ENCODE measurements at places on chromosomes 12 and 14.

DNA sequence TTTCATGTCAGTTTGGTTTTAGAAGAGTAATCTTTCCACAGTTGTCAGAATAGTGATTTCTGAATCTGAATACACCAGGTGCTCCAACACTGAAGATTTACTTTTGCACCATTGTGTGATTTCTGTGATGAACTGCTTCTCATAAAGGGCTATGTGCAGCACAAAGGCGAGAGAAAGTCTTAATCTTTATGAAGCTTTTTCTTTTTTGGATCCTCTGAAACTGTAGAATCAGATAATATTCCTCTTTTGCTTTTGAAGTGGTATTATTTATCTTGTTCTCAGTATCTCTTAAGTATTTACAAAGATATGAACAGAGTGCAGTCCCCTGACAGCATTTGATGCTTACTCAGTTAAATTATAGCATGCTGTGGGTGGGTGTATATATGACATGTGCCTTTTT lies 207.8 kb downstream of the NAV3 start:
- DNase-seq: no peak

- DNase-seq: no peak
These were observed 48.0 kb downstream of the AKAP6 start for GRCh38 chr14:32377046-32377646.

GRCh38 chr14:105500036-105500725 lies 9.1 kb downstream of the TEDC1 start:
- DNase-seq: no peak

DNA sequence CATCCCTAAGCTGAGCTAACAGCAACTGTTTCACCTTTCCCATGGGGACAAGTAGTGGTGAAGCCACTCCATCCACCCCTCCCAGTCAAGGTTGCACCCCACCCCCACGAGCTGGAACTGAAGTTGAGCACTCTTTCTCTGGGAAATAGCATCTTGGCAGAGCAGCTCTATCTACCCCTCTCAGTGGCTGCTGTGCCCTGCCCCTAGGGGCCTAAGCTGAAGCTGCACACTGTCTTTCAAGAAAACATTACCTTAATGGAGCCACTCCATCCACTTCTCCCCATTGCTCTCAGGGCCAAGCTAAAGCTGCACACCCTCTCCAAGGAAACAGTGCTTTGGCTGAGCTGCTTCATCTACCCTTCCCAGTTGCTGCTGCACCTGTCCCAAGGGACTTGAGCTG lies 170.6 kb upstream of the CCDC196 start:
- no peak for DNase-seq

DNA sequence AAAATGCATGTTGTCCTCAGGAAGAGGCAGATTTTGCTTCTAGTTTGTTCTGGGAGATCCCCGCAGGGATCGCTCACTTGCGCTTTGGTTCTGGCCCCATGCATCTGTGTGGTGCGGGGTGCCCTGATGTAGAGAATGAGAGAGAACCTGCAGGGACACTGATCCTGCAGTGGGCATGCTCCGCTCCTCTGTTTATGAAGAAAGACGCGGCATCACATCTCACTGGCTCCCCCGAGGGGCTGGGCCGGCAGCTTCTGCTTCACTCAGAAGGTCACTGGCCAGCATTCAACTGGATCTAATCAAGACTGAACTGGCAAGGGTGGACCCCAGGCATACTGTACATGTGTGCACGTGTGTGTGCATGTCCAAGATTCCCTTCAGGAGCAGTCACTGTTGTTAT lies 164.2 kb downstream of the CALM1 start:
- DNase-seq: no peak

DNA sequence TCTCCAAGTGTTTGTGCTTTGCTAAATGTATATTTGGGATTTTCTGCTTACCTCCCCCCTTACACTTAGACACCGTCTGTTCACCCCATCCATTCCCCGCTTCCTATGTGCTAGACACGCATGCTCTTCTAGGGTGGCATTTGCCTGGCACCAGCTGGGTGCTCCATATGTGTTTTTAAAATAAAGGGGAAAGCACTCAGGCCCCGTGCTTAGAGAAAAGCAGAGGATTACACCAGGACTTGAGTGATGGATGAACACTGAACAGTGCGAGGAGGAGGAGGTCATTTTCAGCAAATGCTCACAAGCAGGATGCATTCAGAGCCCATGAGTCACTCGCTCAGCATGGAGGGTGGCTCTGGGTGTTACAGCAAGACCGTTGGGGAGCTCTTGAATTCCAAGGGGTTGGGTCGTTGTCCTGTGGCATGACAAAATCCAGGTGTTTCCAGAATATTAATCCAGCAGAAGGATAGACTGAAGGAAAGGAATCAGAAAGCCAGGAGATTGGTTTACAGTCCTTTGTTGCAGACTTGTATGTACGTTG lies 2.9 kb upstream of the BDKRB1 start:
- peak; percentile 39 for DNase-seq

- DNase-seq: peak; percentile 52
These were observed 1183.7 kb upstream of the TMEM132C start for GRCh38 chr12:127083008-127083949.

- peak; percentile 95 for DNase-seq
These were observed 25.1 kb downstream of the PRKAB1 start for GRCh38 chr12:119692997-119693396.

- no peak for DNase-seq
These were observed 90.2 kb upstream of the SLC38A2 start for GRCh38 chr12:46462641-46463355.

- no peak for DNase-seq
These were observed 32.4 kb downstream of the ABCD2 start for GRCh38 chr12:39587225-39587624.

DNA sequence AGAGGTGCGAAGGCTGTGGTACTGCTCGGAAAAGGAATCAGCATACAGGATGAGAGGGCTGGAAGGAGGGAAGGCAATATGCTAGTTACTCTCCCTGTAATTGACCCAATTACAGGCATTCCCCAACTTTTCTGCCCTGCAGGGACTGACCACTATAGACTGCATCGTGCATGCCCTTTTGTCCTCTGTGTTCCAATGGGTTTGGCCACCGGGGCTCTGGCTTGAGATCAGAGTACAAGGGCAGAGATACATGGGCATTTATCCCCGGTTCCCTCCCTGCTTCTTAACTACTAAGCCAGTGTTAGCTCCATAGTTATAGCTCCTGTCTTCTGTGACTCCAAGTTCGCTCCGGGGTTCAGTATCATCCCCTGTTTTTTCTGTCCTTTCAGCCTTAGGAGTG lies 59.7 kb downstream of the GTF2A1 start:
- no peak for DNase-seq

GRCh38 chr14:98927986-98928385 lies 344.0 kb downstream of the BCL11B start:
- DNase-seq: no peak

- DNase-seq: no peak
These were observed 210.9 kb downstream of the MED13L start for GRCh38 chr12:116066381-116067230.

- no peak for DNase-seq
These were observed 156.6 kb downstream of the TGFB3 start for GRCh38 chr14:75825147-75825592.

Data from AG09319 (cell line).